MM.1S (cell line): ENCODE measurements at places on chromosomes 3 and 15.
A peak's percentile ranks its signal among the peaks of the same experiment; 100 is the strongest.

GRCh38 chr3:38940394-38940793, 111.3 kb downstream of the SCN11A start:
- no peak overlapping the region for H3K27ac ChIP-seq
- H3K36me3 ChIP-seq: no peaks in the 10 kb centered on the region
- DNase-seq: no peak
- no peaks in the 10 kb centered on the region for H3K27me3 ChIP-seq
- no peak overlapping the region for H3K4me3 ChIP-seq

DNA sequence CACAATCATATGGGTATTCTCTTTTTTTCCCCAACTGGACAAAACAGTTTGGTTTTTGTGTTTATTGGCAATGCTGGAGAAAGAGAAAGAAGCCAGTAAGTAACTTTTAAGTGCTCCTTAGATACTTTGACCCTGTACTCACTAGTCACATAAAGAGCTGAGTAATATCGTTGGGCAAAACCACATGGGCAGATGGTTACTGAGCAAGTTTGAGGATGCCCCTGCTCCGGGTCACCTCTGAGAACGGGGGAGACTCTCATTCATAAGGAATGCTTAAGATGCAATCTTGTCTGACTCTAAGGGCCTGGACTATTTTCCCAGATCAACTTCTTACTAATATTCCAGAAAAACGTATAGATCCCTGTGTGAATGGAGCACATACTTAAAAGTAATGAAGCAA, 106.4 kb upstream of the SLC2A2 start:
- no peak for DNase-seq
- H3K4me3 ChIP-seq: no peak overlapping the region
- no peak overlapping the region for H3K27ac ChIP-seq
- H3K4me1 ChIP-seq: no peaks in the 10 kb centered on the region

GRCh38 chr3:86388820-86389219, 602.1 kb downstream of the VGLL3 start:
- no peak overlapping the region for H3K4me3 ChIP-seq
- no peaks in the 10 kb centered on the region for H3K36me3 ChIP-seq
- no peak for DNase-seq
- H3K4me1 ChIP-seq: no peaks in the 10 kb centered on the region
- no peaks in the 10 kb centered on the region for H3K27me3 ChIP-seq

- H3K4me1 ChIP-seq: no peaks in the 10 kb centered on the region
- H3K27me3 ChIP-seq: no peaks in the 10 kb centered on the region
- H3K27ac ChIP-seq: no peak overlapping the region
- no peak overlapping the region for H3K4me3 ChIP-seq
- H3K36me3 ChIP-seq: no peaks in the 10 kb centered on the region
- no peak for DNase-seq
Observed at GRCh38 chr3:43154980-43155379, 49.1 kb upstream of the POMGNT2 start.

- peaks cover 26% of the 10 kb centered on the region for H3K36me3 ChIP-seq
- peak overlapping the region; percentile 92 for H3K4me3 ChIP-seq
- DNase-seq: no peak
- H3K27me3 ChIP-seq: no peaks in the 10 kb centered on the region
- H3K27ac ChIP-seq: peak overlapping the region; percentile 87; the same call in 1 of the 2 replicates
Observed at GRCh38 chr3:101851072-101851770, 1.9 kb downstream of the NFKBIZ start.

- H3K4me1 ChIP-seq: no peaks in the 10 kb centered on the region
- H3K27ac ChIP-seq: no peak overlapping the region
- no peak for DNase-seq
- H3K36me3 ChIP-seq: no peaks in the 10 kb centered on the region
- H3K27me3 ChIP-seq: peaks cover 7% of the 10 kb centered on the region; the same call in 1 of the 2 replicates
- no peak overlapping the region for H3K4me3 ChIP-seq
Observed at GRCh38 chr15:94075349-94075748, 156.0 kb upstream of the MCTP2 start.

DNA sequence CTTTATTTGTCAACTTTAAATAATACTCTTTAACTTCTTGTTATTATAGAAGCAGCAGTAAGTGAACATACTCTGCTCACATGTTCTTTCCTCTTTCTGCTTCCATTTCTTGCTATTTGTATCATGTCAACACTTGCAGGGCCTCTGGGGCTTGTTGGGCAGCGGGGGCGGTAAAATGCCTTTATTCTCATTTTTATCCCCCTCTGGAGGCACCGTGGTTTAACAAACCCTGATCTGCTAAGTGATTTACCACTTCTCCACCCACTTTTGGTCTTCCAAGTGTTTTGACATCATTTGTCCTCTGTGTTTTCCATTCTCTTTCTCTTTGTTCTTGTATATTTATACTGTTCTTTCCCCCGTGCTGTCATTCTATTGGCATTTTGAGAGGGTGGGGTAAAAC, 33.9 kb downstream of the SCN10A start:
- no peak overlapping the region for H3K4me3 ChIP-seq
- H3K27ac ChIP-seq: no peak overlapping the region
- H3K27me3 ChIP-seq: no peaks in the 10 kb centered on the region

DNA sequence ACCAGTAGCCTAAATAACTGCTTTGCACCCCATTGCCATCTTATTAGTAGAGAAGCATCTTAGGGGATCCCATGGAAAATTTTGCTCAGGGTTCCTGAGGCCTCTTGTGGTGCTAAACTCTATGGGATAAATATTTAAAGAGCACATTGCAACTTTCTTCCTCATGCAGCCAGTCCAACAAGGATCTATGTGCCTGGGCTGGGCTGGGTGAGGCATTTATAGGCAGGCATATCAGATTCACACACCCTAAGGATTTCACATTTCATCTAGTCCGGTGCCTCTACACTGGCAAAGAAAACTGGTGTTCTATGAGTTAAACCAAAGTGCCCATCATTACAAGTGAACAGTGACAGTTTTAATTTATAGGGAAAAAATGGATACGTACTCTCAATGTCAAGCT, 512.3 kb downstream of the EDEM1 start:
- no peaks in the 10 kb centered on the region for H3K36me3 ChIP-seq
- no peak for DNase-seq
- no peak overlapping the region for H3K4me3 ChIP-seq
- H3K27me3 ChIP-seq: no peaks in the 10 kb centered on the region

DNA sequence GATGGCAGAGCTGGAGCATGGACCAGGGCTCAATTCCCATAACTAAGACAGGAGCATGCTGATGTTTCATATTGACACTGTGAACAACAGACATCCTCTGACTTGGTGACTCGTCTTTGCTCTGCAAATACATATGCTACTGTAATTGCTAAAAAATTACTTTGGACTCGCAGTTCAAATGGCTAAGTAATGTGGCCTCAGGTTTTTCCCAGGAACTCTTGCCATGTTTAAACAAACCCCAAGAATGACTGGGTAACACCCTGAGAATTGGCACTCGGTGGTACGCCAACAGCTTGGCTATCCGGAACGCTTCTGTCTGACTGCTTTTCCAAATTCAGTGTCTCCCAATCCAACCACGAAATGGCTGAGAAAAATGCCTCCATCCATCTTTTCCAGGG, 456.7 kb upstream of the THBS1 start:
- H3K27me3 ChIP-seq: no peaks in the 10 kb centered on the region
- H3K4me1 ChIP-seq: no peaks in the 10 kb centered on the region
- DNase-seq: no peak
- no peak overlapping the region for H3K27ac ChIP-seq
- no peak overlapping the region for H3K4me3 ChIP-seq
- H3K36me3 ChIP-seq: no peaks in the 10 kb centered on the region

- no peak overlapping the region for H3K4me3 ChIP-seq
- no peaks in the 10 kb centered on the region for H3K27me3 ChIP-seq
- no peak overlapping the region for H3K27ac ChIP-seq
- H3K36me3 ChIP-seq: no peaks in the 10 kb centered on the region
- no peak for DNase-seq
- no peaks in the 10 kb centered on the region for H3K4me1 ChIP-seq
Observed at GRCh38 chr3:78900426-78900825, 867.4 kb downstream of the ROBO1 start.

DNA sequence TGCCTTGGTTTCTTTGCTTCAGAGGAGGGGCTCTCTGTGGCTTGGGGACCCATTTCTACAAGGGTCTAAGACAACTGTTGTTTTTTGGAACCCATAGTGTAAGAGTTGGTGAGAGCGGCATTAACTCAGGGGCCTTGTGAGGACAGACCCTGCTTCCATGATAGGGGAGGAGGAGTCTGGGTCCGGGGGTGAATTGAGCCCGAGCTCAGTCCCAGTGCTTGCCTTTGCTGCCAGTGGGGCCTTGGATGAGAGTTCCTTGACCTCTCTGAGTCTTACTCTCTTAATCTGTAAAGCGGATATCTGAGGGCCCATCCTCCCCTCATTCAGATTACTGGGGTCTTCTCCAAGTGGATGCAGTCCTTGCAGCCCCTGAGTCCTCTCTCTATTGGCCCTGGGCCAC, 74.2 kb downstream of the EEFSEC start:
- H3K4me1 ChIP-seq: no peaks in the 10 kb centered on the region
- no peak overlapping the region for H3K4me3 ChIP-seq
- no peaks in the 10 kb centered on the region for H3K27me3 ChIP-seq

- 0 out of 2 replicates have a peak, but pooled peaks cover 3% of the 10 kb centered on the region for H3K4me1 ChIP-seq
- no peak for DNase-seq
- no peaks in the 10 kb centered on the region for H3K27me3 ChIP-seq
- no peak overlapping the region for H3K4me3 ChIP-seq
Observed at GRCh38 chr3:157471064-157471463, 32.2 kb downstream of the VEPH1 start.

DNA sequence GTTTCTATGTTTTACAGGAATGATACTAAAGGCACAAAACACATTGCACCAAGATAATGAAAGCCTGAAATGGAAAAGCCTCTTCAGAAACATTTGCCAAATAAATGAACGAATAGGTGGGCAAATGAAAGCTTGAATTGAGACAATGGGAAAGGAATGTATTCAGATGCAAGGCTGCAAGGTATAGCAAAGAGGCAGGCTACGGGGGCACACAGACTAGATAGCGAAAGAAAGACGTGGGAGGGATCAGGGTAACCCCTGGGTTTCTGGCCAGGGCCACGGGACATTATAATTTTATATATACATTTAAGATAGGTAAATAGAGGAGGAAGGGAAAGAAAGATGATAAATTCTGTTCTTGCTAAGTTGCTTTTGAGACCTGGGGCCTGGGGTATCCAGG, 95.9 kb upstream of the NLGN1 start:
- no peak for DNase-seq
- H3K4me3 ChIP-seq: no peak overlapping the region
- H3K27ac ChIP-seq: no peak overlapping the region
- H3K27me3 ChIP-seq: no peaks in the 10 kb centered on the region
- H3K4me1 ChIP-seq: no peaks in the 10 kb centered on the region

DNA sequence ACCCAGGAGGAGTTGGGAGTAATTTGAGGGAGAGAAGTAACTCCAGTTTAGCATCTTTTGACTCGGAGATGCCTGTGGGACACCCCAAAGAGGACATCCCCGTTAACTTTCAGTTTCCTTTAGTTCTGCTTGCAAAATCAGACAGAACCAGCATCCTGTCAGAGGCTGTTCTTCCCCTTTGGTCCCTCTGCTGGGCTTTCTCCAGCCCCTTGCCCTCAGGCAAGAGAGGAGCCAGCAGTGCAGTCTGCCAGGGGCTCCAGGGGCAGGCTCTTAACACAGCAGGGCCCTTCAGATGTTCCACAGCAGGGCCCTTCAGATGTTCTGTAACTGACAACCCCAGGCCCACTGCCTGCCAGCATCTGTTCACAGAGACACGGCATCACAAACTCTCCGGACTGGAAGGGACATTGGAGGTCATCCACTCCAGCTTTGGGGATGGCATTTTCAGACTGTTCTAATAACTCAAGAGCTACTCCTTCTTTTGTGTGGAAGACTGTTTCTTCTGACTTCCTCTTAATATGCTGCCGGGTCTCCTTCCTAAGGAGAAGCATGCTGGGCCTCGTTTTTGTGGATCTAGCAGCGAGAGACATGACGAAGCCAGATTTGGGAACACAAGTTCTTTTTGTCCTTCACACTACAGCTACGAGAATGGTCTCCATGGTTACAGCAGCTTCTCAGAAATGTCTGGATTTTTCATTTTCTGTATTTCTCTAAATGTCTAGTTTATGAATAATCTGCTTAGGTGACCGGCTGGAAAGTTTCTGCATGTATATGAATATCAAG, 51.9 kb downstream of the KY start:
- no peaks in the 10 kb centered on the region for H3K27me3 ChIP-seq
- no peak for DNase-seq
- no peaks in the 10 kb centered on the region for H3K36me3 ChIP-seq
- H3K4me3 ChIP-seq: no peak overlapping the region

GRCh38 chr3:17045705-17046104, 160.9 kb downstream of the PLCL2 start:
- no peaks in the 10 kb centered on the region for H3K4me1 ChIP-seq
- no peak overlapping the region for H3K27ac ChIP-seq
- H3K36me3 ChIP-seq: no peaks in the 10 kb centered on the region
- H3K4me3 ChIP-seq: no peak overlapping the region
- no peak for DNase-seq

GRCh38 chr3:44114142-44114541, 127.5 kb upstream of the TOPAZ1 start:
- H3K27me3 ChIP-seq: no peaks in the 10 kb centered on the region
- DNase-seq: no peak
- no peak overlapping the region for H3K4me3 ChIP-seq

DNA sequence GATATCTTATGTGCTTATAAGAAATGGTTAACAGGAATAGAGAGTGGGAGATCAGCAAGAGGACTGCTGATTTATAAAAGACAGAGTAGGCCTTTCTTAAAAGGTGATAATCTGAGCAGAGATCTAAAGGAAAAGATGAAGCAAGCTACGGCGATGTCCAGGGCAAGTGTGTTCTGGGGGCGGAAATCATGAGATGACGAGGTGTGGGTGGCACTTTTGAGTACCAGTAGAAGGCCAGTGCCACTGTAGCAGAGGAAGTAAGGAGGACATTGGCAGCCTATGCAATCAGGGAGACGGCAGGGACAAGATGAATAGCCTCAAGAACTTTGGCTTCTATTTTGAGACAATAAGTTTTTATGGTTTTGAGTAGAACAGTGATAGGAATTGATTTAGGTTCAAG, 492.4 kb downstream of the FHIT start:
- no peak overlapping the region for H3K27ac ChIP-seq
- no peak for DNase-seq
- H3K27me3 ChIP-seq: no peaks in the 10 kb centered on the region

GRCh38 chr3:102176333-102177050, 258.3 kb upstream of the ZPLD1 start:
- H3K4me1 ChIP-seq: no peaks in the 10 kb centered on the region
- DNase-seq: no peak
- H3K27me3 ChIP-seq: no peaks in the 10 kb centered on the region
- H3K4me3 ChIP-seq: no peak overlapping the region

- H3K36me3 ChIP-seq: no peaks in the 10 kb centered on the region
- no peak overlapping the region for H3K27ac ChIP-seq
- DNase-seq: no peak
- H3K4me1 ChIP-seq: peaks cover 33% of the 10 kb centered on the region
- no peaks in the 10 kb centered on the region for H3K27me3 ChIP-seq
- no peak overlapping the region for H3K4me3 ChIP-seq
Observed at GRCh38 chr15:34332553-34333120, 4.9 kb downstream of the SLC12A6 start.

GRCh38 chr3:14397046-14397445, 5.4 kb upstream of the SLC6A6 start:
- DNase-seq: no peak
- no peak overlapping the region for H3K4me3 ChIP-seq
- peaks cover 4% of the 10 kb centered on the region; the same call in 1 of the 2 replicates for H3K4me1 ChIP-seq
- H3K36me3 ChIP-seq: no peaks in the 10 kb centered on the region
- no peak overlapping the region for H3K27ac ChIP-seq
- H3K27me3 ChIP-seq: no peaks in the 10 kb centered on the region

GRCh38 chr15:27495963-27496459, 525.0 kb downstream of the GABRG3 start:
- H3K27ac ChIP-seq: no peak overlapping the region
- no peaks in the 10 kb centered on the region for H3K36me3 ChIP-seq
- DNase-seq: no peak
- no peaks in the 10 kb centered on the region for H3K4me1 ChIP-seq
- H3K4me3 ChIP-seq: no peak overlapping the region
